ENCODE measurements at places on chromosomes 1 and 21.

DNA sequence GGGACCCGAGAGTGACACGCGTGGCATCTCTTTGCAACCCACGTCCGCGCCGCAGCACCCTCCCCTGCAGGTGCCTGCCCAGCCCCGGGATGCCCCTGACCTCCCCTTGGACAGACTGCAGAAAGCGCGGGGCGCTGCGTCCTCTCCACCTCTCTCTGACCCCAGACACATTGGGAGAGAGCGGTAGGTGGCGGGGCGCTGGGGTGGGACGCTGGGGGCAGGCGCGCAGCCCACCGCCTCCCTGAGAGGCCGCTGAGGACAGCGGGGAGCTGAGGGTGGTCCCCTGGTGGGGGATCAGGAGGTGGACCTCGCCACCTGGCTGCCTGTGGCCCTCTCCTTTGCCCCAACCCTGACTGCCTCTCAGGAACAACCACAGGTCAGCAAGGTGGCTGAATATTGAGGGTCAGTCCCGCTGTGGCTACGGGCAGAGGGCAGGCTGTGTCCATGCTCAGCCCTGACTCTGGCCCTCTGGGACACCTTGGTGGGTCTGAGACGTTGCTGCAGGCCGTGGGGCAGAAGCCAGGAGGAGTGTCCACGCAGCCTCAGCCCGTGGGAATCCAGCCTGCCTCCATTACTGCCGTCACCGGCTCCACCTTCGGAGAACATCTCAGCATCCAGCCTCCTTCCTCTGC lies 761 bp upstream of the UBE2J2 start:
- DNase-seq, result no peak

DNA sequence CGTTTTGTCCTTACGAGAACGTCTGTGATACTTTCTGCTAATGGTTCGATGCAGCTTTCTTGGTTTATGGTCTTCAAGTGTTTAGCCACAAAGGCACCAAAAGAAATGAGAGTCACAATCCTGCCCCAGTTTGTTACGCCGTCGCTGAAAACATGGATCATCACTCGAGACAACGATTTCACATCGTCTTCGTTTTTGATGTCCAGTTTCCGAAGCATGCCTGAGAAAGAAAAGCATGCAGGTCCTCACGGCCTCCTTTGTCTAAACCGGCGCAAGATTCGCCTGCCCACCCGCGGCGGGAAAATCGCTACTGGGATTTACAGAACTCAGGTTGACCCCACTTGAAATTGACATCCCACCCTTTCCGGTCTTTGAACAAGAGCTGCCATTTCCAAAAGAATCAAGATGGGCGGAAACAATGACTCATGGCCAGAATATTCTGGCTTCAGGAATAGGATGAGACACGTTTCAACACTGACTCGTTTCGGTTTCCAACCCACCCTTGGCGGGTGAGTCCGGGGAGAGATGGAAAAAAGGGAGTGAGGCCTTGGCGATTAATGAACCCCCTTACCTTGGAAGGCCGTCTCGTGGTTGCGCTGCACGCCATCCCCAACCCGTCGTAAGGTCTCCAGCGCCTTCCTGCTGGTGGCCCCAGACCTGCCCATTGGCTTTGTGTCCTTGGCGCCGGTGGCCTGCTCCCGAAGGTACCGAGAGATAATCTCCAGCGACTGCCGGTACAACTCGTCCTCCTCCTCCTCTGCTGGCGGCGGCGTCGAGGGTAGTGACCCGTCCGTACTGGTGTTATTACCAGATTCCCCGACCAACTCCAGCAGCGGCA lies 919 bp downstream of the MCL1 start:
- peak; percentile 58 for DNase-seq

- DNase-seq, result no peak
These were observed 154.6 kb downstream of the FOXD2 start for GRCh38 chr1:47592296-47593012.

DNA sequence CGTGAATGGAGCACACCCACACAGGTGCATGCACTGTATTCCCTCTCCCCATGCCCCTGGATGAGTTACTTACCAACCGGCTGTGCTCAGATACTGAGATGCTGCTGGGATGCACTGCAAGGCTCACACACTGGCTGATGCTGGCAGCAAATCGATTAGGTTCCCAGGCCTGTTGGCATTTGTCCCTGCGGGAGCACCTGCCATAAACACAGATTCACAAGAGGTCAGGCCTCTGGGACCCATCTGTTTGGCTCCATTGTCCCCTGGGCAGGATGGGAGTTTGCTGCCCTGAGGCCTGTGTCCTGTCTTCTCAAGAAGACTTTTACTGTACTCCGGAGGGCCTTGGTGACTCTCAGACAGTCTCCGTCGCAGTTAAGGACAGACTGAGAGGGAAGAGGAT lies 145.4 kb downstream of the PLXNA2 start:
- no peak for DNase-seq

DNA sequence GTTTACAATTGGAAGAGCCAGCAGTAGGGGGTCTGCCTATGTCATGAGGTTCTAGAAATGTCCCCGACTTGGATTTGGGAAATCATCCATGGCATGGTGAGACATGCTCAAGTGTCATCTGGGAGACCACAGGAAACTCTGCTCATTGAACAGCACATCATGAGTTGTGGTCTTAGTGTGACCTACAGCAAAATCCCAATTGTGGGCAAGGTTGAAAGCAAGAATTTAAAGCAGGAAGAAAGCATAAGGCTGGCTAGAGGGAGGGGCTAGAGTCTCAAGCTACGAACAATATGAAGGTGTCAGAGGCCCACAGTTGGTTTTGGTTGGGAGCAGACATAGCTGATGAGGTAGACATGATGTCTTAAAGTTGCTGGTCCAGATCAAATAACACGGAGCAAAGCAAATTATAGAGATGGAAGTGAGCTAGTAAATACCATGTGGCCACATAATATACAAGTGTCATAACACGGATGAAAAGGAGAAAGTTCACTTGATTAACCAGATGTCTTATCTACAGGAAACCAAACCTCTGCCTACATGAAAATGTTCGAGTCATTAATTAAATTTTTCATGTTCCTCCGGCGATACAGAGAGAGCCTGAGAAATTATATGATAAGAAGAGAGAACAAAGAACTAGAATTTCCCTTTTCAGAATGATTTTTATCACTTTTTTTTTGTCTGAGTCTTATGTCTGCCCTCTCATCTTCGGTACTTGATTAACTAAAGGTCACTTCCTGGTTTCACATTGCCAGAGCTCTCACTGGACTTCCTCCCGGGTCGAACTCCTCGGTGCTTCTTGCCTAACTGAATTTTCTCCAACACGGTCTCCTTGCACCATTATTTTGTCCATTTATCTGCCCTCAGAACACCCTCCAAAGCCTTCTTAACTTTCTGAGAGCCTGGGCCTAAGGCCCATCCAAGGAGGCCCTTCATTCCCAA lies 67.5 kb upstream of the DUSP10 start:
- no peak for DNase-seq

Data from T-helper 1 cell (primary cell).